ENCODE measurements at places on chromosomes 5 and 9.

DNA sequence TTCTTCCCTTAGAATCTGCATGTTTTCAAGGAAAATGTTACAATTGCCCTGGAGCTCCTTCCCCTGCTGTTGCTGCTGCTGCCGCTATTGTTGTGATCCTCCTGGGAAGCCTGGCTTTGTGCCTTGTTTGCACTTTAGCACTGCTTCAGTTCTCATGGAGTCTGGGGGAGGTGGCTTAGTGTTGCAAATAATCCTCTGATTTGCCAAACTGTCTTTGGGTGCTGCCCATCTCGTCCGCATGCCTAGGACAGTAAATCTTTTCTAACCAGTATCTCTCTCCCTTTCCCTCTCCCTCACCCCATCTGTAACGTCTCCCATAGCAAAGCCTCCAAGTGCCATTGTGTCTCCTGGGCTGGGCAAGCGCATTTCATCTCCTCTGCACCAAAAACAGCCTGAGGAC lies 30.3 kb downstream of the FAM240B start:
- no peak for DNase-seq

- DNase-seq, result no peak
Measured at GRCh38 chr9:4828761-4829160, 36.0 kb downstream of the RCL1 start.

- no peak for DNase-seq
Measured at GRCh38 chr9:79257790-79258351, 313.9 kb upstream of the TLE4 start.

DNA sequence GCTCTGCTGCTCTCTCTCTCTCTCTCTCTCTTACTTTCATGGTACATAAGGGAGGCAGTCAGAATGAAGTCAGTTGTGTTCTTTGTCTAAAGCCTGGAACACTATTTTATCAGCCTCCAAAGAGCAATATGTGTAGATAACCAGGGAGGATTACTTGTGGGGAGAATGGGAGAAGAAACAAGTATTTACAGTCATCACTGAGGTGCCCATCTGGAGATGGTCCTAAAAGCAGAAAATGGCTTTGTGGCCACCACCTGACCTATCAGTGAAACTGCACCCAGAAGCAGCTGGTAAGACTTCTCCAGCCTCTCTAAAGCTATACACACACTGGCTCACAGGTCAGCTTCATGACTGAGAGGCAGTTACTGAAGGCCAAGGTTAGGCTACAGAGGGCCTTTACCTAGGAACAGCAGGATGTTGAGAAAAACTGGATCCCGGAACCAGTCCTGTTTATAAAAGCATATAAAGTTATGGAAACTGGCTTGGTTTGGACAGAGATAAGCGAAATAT lies 75.1 kb downstream of the MRPS27 start:
- no peak for DNase-seq

DNA sequence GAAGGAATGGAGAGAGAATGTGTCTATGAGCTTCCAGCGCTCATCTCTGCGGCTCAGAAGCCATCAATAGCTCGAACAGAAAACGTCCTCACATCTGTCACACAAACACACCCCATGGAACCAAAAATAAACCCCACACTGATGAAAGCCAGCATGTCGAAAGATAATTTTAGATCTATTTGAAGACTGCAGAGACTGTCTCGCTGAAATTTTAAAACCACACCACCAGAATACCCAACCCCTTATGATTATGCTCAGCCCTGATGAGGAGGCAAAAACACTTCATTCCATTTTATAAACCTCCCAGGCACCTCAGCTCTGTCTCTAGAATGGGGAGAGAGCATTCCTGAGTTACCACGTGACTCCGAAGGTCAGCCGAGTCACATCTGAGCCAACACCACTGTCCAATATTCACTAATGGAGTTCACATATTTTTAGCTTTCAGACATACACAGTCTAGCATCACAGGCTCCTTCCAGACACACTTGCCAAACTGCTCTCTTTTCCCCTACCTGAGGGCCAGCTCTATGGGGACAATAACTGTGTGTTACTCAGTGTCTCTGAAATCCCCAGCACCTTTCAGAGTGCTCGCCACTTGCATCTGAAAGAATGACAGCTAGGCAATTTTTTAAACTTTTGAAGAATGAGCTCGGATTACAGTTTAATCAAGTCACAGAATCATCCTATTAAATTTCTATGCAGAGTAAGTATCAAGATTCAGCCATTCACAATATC lies 63.2 kb downstream of the SERINC5 start:
- no peak for DNase-seq

GRCh38 chr9:135820661-135821060 lies 86.7 kb downstream of the CAMSAP1 start:
- DNase-seq, result no peak

- peak; percentile 18 for DNase-seq
Measured at GRCh38 chr9:74951725-74952151, 974 bp downstream of the C9orf40 start.
